Stimulated activated CD4-positive, alpha-beta T cell treated with anti-CD3 and anti-CD28 coated beads, Interleukin-1b, Interleukin-23, amount 100 ng/mL, for 1 hour (primary cell): ENCODE measurements at places on chromosomes 12 and 14.

GRCh38 chr14:89672636-89673511 is 255.8 kb upstream of the FOXN3 start:
- no peak for DNase-seq

- no peak for DNase-seq
Observed at GRCh38 chr14:51182131-51182565, 57.9 kb upstream of the TMX1 start.

DNA sequence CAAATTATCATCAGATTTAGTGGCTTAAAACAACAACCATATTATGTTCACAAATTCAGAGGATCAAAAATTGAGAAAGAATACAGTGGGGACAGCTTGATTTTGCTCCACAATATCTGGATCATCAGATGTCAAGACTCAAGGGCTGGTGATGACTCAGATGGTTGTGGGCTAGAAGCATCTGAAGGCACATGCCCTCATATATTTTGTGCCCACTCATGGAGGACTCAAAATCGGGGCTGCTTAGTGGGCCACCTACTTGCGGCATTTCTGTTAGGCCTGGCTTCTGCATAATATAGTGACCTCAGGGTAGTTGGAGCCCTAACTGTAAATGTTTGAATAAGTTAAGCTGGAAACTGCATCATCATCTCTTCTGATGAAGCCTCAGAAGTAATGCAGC is 584.5 kb downstream of the SLC16A7 start:
- no peak for DNase-seq

- no peak for DNase-seq
Observed at GRCh38 chr14:58466459-58466858, 38.9 kb downstream of the KIAA0586 start.

DNA sequence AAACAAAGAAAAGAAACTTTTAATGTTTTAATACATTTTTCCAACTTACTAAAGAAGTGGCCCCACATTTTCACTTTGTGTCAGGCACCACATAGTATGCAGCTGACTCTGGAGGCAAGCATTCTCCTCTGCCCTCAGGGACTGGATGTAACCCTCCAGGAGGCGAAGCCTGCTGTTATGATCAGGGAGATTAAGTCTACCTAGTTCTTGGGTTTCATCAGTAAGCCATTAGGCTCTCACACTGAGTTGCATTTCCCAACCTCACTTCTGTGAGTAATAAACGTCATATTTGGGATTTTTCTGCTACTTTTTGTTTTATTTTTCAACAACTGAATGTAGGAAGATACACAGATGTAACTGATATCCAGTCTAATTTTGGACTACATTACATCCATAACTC is 101.2 kb upstream of the LRFN5 start:
- DNase-seq: no peak

DNA sequence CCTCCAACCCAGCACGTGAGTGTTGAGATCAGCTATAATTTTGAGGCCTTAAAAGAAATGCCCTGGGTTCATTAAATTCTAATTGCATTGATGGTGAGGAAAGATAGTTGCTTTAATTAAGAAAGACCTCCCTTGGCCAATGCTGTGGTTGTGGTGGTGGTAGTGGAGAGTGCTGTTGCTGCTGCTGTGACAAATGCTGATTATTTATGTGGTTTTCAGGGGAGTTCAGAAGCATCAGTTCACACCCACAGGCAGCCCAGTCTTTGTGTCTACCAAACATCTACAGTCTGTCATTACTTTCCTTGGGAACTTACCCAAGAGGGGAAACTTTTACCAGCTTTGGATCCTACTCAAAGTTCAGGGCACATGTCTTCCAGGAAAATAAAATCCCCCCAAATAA is 178.4 kb upstream of the PARP11 start:
- DNase-seq: no peak

DNA sequence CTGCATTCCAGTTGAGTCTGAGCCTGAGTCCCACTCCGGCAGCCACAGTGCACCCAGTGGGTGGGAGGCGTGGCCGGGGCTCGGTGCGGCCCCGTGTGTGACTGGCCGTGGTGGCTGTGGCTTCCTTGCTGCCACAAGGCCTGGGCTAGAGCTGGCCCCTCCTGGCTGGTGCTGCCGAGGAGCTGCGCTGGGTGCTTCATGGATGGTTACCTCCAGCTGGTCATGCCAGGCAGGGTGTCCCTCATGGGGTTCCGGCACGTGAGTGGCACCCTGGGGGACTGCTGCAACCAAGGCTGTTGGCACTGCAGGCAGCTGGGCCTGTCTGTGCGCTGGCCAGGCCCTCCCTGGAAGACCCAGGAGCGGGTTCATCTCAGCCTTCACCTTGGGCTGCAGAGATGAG is 62.7 kb downstream of the KIF26A start:
- no peak for DNase-seq

DNA sequence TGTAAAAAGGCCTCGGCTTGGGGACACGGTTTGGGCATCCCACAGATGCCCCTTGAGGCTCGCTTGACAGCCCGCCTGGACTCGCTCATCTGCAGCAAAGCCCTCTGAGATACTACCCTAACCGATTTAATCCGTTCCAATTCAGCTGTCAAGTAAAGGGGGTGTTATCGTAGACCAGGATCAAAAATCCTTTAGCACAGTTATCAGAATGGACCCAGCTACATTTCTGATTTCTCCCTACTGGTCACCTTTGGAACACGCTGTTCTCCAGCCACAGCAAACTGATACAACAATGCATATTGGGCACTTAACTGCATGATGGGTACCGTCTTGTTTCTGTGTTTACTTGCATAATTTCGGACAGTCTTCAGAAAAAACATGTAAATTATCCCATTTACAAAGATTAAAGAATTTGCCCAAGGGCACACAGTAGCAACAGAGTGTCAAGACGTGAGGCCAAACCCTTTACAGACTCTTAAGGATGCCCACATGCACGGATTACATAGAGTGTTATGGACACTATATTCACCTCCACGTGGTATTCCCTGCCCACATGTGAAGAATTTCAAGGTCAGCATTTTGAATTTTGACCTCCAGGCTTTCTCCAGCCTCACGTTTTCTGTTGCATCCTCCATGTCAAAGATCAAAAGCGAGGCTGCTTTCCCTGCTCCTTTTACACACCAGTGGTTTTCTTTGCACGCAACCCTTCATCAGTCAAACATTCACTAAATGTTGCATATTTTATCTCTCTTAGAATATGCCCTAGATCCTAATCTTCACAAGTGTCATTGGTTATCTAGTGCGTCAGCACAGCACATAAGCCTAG is 3.2 kb upstream of the DUSP6 start:
- DNase-seq: no peak

- DNase-seq: no peak
Observed at GRCh38 chr14:70595443-70596185, 4.8 kb downstream of the MED6 start.

DNA sequence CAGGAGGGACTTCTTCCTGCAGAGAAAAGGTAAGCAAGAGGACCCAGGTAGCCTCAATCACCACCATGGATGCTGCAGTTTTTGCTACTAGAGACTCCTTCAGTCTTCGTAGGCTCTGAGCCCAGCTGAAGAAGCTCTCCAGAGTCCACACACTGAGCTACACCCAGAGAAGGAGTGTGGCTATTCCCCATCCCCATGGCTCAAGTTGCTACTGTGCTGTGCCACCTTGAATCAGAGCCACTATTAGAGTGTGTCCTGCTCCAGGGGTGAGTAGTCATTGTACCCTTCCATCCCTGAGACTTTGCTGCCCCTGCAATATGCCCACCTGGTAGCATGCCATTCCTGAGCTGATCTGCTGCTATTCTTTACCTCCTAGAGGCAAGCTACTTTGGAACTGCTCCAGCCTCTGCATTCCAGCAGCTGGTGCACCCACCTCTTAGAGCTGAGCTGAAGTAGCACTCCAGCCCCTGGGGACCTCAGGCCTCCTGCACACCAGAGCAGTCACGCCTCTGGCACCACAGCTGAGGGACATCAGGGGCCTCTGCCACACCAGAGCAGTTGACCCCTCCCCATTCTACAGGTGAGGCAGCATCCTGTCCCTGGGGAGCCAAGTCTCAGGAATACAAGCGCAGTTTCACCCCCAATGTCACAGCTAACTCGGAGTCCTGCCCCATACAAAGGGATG is 213.0 kb downstream of the TRHDE start:
- DNase-seq: no peak

DNA sequence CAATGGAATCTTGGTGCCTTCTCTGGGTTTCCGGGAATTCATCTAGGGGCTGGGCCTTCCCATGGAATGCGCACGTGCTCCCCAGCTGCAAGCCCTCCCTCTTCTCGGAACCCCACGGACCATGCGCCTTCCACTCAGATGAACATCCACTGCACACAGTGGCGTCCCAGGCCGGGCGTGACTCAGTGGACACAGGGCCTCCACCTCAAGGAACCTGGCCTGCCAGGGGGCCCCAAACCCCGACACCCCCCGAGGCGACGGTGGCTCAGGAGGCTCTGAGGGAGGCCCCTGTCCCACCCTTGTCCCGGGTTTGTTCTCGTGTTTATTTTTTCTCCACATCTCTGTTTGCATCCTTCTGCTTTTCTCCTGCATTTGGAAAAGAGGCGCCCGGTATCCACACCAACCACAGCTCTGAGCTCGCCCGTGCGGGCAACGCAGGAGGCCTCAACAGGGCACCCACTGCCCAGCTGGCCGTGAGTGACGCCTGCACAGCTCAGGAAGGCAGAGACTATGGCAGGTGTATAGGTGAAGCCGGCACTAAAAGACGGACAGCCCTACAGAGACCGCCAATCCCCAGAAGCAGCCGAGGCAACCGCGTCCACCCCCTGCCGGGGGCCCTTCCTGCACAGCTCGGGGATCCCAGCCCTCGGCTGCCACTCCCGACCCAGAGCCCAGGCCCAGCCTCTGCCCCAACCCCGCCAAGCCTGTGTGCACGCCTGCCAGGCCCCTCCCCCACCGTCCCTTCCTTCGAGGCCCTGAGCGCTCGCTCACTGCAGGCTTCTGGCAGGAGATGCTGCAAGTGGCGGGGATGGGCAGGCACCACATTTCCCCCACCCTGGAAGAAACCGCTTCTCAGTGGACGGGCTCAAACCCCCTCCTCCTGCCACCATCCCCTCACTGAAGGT is 23.8 kb upstream of the GALNT9 start:
- DNase-seq: no peak

DNA sequence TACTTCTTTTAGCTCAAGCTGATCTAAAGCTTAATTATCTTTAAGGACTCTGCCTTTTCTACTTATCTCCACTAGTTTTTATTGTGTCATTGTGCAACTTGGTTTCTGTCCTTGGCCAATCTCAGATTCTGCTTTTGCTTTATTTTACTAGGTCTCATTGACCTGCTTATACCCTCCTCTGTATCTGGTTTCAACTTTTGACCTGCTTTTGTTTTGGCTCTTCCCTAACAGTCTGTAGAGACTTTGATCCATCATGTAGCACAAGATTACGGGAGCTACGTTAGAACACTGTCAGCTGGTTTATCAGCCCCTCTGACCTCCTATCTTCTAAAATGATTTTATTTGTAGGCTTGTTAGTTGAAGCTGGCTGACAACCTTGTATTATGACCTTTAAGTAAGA is 43.6 kb downstream of the ZCRB1 start:
- no peak for DNase-seq

DNA sequence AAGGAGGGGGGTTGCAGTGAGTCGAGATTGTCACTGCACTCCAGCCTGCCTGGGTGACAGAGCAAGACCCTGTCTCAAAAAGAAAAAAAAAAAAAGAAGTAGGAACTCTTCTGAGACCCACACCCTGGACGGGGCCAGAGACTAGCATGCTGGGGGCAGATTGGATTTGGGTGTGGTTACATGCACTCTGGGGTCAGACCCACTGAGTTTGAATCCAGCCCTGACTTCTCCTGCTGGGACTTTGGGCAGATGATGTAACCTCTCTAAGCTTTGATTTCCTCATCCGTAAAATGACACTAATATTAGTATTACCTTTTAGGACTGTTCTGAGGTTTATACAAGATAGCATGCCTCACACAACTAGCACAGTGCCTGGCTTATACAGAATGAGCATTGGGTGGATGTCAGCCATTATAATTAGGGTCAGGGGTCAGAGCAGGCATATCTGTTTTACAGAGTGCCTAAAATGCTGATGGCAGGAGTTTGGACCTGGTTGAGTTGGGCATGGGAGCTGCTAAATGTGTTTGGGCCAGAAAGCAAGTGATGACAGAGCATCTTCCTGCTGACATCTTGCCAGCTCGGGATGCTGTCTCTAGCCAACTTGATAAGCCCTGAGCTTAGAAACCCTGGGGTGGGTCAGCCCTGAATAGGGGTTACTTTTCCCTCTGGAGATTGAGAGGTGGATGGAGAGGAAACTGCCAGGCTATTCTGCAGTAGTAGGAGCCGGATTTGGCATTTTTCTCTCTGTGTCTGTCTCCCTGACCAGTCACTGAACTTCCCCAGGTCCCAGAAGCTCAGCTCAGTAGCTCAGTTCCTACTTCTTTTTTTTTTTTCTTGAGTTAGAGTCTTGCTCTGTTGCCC is 15.5 kb downstream of the TPCN1 start:
- no peak for DNase-seq

DNA sequence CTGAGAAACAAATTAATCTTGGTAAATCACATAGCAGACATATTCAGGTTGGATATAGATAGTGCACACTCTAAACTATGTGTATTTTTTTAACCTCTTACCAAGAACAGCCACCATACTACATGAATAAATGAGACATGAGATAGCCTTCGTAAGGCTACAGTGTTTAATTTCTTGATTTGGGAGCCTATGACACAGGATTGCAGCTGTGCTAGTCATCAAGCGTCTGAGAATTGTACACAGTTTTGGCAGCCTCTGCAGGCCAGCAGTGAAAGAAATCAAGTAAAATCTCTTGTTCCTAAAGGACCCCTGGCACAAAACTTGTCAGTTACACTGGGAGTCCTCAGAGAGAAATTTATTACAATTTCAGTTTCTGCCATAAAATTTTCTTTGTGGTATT is 236.1 kb downstream of the C12orf50 start:
- no peak for DNase-seq

GRCh38 chr12:84825149-84825548 is 87.5 kb downstream of the SLC6A15 start:
- DNase-seq: no peak

GRCh38 chr12:590206-590750 is 73.0 kb downstream of the NINJ2 start:
- DNase-seq: no peak

- DNase-seq: no peak
Observed at GRCh38 chr14:87067591-87067990, 925.4 kb downstream of the GALC start.
